ENCODE measurements at places on chromosomes 5 and 9.

- DNase-seq: no peak
Measured at GRCh38 chr9:96051423-96051822, 175.9 kb downstream of the ERCC6L2 start.

GRCh38 chr5:68187268-68188055, 28.1 kb upstream of the PIK3R1 start:
- DNase-seq: no peak

DNA sequence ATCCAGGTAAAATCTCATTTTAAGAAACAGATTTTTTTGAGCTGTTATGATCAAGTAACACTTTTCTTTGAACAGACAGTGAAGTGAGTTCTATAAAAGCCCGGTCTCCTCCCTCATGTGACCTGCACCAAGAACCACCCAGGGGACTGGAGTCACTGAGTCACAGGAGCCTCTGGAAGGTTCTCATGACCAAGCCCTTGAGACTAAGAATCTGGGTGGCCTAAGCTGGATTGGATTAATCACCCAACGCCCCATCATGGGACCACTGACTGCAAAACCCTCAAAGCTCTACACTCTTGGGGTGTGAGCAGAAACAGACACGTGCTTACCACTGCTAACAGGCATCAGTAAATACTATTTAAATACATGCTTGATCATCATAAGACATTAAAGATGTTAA, 48.4 kb downstream of the SECISBP2 start:
- no peak for DNase-seq

GRCh38 chr5:166505544-166505943, 1785.9 kb upstream of the WWC1 start:
- DNase-seq: no peak

DNA sequence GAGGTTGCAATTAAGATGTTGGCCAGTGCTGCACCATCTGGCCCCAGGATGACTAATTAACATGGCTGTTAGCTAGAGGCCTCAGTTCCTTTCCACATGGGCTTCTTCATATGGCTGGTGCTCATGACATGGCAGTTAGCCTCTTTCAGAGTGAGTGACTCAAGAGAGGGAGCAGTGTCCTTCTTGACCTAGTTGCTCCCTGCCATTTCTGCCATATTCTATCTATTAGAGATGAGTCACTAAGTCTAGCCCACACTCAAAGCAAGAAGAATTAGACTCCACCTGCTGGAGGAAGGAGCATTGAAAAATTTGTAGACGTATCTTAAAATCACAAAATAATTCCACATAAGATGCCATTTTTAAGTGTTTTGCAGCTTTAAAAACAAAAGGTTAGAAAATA, 651.2 kb upstream of the CCNG1 start:
- no peak for DNase-seq

DNA sequence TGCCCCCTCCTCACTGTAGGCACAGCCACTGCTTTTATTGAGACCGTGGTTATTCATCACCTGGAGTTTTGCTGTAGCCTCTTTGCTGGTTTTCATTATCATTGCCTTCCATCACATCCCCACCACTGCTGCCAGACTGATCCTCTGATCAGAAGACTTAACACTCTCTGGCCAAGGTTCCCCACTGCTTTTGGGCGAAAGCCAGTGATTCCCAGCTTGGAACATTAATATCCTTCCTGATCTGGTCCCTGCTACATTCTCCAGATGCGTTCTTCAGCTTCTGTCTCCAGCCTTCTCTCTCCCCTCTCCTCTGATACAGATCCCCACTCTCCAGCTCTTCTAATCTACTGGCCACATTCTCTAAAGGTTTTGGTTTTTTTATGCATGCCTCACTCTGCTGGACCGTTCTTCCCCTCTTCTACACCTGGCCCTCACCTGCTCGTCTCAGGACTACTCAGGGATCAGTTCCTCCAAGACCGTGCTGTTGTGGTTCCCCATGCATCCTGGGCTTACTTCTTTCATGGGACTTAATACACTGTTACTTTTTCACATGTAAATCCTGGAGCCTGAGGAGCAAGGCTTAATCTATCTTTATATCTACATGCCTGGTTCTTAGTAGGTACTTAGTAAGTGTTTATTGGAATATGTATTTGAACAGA, 115.0 kb downstream of the PRKACG start:
- no peak for DNase-seq

GRCh38 chr9:38278931-38279679, 113.4 kb upstream of the ALDH1B1 start:
- DNase-seq: no peak

DNA sequence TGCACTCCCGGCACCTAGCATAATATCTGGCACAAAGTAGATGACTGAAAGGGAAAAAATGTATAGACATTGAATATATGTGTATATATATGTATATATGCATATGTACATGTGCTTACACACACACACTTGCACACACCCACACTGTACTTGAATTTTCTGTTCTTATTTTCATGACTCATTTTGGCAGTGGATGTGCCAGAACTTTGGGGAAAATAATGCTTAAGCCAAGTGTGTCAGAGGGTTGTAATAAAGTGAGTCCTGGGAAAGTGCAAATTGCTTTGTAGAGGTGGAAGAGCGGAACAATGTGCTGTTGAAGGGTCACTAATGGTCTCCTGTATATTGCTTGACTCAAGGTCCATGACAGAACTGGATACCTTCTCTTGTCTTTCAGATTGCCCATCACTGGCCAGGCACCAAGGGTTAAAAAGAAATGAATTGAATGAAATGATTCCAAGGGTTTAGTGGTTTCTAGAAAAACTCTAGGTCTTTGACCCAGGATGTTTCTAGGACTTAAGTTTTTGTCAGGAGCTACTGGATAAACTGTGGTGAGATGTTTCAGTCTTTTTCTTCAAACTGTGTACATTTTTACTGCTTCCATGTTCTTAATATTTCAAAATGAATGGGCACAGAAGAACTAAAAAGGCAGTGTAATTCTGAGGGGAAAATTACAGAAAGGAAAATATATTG, 129.9 kb upstream of the MOCS2 start:
- no peak for DNase-seq

GRCh38 chr5:157387683-157388093, 72.3 kb upstream of the NIPAL4 start:
- no peak for DNase-seq

- DNase-seq: no peak
Measured at GRCh38 chr9:15298362-15298761, 8.7 kb downstream of the TTC39B start.

Measured in activated CD4-positive, CD25-positive, alpha-beta regulatory T cell (primary cell).